HFFc6 (cell line): ENCODE measurements at places on chromosomes 11 and 22. TPM values are rescaled to one million over a fixed set of nuclear protein-coding genes. Genes with fewer than 3 reads are reported as not detected.

DNA sequence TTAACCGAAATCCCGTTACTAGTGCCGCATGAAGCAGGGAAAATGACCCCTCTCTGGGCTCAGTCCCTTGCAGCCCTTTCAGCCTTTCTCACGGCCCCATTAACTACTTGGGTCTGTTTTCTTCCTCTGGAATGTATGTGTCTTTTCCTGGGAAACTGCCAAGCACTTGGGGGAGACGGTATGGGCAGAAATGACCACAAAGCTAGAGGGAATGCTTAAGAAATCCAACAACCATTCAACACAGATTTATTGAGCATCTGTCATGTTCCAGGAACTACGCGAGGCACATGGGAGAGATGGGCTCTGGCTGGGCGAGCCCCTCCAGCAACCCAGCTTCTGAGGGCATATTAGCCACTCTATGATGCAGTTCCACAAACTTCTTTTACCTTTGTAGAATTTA lies 462.6 kb downstream of the BUD13 start:
- no peak for DNase-seq
- H3K27ac ChIP-seq: no peak overlapping the region
- H3K36me3 ChIP-seq: peaks cover 9% of the 10 kb centered on the region
- no peaks in the 10 kb centered on the region for H3K4me1 ChIP-seq

DNA sequence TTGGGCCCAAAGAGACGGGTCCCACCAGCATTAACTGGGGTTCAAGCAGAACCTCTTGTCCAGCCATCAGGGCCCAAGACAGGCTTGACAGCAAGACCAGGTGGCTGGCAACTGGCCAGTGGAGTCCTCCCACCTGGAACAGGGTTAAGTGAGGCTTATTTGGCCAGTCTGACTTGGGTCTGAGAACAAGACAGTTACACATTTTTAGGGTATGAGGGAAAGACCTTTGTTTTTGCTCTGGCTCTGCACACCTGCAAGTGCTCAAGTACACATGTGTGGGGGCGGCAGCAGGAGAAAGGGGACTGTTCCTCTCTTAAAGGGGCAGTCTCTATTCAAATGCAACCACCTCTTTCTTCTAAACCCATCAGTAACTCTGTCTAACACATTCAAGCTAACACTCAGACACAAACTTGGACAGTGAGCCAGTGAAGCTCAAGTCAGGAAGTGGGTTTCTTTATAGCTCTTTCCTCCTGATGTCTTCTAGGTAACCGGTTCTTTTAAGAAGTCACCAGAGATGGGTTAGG lies 116.2 kb downstream of the ETS1 start:
- no peak overlapping the region for H3K4me3 ChIP-seq
- H3K4me1 ChIP-seq: peaks cover 99% of the 10 kb centered on the region
- no peak for DNase-seq
- H3K27me3 ChIP-seq: peaks cover 4% of the 10 kb centered on the region; the same call in 1 of the 2 replicates
- peaks cover 58% of the 10 kb centered on the region for H3K36me3 ChIP-seq

DNA sequence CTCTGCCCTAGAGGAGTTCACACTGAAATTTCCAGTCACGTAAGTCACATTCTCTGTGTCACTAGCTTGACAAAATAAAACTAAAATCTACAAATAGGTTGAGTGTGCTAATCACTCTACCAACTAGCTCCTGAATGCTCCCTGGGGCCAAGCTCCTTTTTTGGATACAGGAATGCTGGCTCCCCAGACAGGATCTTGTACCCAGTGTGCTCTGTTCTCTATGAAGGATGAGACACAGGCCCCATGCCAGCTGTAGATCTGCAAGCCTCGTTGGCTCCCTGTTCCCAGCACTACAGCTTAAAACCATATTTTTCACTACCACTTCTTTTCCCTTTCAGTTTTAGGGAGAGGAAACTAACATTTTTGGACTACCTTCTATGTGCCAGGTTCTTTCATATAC lies 3.7 kb upstream of the IPO7 start:
- peaks cover 16% of the 10 kb centered on the region for H3K36me3 ChIP-seq
- H3K4me3 ChIP-seq: no peak overlapping the region
- H3K4me1 ChIP-seq: peaks cover 36% of the 10 kb centered on the region
- DNase-seq: no peak
- peak overlapping the region; percentile 15; the same call in 1 of the 2 replicates for H3K27ac ChIP-seq

GRCh38 chr22:40329466-40329865 lies 16.8 kb upstream of the ADSL start:
- no peak overlapping the region for H3K4me3 ChIP-seq
- peaks cover 28% of the 10 kb centered on the region for H3K4me1 ChIP-seq
- no peak for DNase-seq
- peaks cover 17% of the 10 kb centered on the region; the same call in 1 of the 2 replicates for H3K36me3 ChIP-seq
- no peak overlapping the region for H3K27ac ChIP-seq
- no peaks in the 10 kb centered on the region; the same call in 1 of the 2 replicates for H3K27me3 ChIP-seq

GRCh38 chr11:46846510-46846830 lies 390 bp upstream of the CKAP5 start:
- peaks cover 17% of the 10 kb centered on the region for H3K36me3 ChIP-seq
- H3K4me1 ChIP-seq: peaks cover 40% of the 10 kb centered on the region
- peak overlapping the region; percentile 94 for H3K27ac ChIP-seq
- no peak for DNase-seq
- H3K27me3 ChIP-seq: peaks cover 3% of the 10 kb centered on the region
- H3K4me3 ChIP-seq: peak overlapping the region; percentile 99

DNA sequence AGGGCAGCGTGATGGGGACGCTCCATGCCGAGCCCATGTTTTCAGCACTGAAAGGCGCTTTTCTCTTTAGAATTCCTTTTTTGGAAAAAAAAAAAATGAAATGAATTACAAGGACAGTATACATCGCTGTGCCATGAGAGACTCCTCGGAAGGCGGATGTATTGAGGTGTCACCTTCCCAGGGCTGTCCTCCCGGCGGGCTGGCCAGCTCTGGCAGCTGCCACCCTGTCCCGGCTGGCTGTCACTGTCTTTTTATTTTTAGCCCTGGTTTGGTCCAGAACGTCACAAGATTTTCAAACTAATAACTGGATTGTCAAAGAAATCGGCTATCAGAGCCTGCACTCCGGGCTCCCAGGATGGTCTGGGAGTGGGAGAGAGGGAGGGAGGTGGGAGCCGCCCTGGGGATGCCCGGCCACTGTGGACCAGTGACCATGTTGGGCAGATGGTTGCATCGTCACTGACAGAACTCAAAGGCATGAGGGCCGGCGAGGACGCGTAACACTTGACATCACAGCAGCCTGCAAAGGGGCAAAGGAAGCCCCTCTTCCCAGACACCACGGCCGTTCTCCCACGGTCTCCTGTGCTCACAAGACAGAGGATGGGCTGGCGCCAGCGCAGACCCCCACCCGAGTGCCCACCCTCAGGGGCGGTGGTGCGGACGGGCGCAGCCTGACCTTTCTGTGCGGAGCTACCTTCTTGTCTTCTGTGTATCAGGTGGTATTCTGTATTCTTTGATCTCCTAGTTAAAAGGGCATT lies 392.9 kb downstream of the TBC1D22A start:
- H3K36me3 ChIP-seq: peaks cover 6% of the 10 kb centered on the region
- no peak overlapping the region; the same call in 1 of the 2 replicates for H3K4me3 ChIP-seq
- H3K27ac ChIP-seq: peak overlapping the region; percentile 24; the same call in 1 of the 2 replicates

DNA sequence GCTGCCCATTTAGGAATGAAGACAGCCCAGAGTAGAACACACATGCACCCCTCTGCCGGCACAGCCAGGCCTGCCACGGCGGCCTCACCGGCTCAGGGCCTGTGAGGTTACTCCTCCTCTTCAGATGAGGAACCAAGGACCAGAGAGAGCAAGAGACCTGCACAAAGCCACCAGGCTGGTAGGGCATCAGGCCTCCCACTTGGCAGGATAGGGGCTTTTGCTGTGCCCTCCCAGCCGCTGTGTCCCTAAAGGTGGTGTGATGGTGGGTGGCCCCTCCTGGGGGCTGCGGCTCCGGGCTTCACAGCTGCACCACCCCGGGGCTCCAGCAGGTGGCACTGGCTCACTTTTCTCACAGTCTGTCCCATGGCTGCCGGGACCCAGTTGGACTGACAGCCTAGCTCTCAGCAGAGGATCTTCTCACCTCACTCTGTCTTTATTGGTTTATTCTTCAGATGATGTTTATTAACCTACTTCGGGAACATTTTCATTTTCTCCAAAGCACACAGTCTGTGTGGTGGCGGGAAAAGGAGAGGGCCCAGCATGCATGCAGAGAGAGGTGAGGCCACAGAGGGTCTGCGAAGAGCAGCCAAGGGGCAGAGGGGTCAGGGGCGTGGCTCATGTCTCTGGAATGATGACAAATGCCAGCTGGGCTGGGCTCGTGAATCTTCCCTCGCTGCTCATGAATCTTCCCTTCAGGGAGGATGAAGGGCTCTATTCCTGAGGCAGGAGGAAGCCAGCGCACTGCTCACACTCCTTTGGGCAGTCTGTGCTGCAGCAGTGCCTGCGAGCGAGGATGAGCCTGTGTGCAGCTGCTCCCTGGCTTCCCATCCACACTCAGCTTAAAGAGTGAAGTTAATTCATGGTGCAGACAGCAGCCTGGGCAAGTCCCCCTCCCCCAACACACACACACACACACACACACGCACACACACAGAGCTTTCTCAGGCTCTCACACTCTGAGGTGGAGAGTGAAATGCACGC lies 101.1 kb upstream of the PITPNB start:
- H3K27me3 ChIP-seq: peaks cover 6% of the 10 kb centered on the region
- H3K4me3 ChIP-seq: peak overlapping the region; percentile 77
- DNase-seq: peak; percentile 52
- peaks cover 18% of the 10 kb centered on the region for H3K4me1 ChIP-seq
- no peaks in the 10 kb centered on the region for H3K36me3 ChIP-seq
- no peak overlapping the region for H3K27ac ChIP-seq

DNA sequence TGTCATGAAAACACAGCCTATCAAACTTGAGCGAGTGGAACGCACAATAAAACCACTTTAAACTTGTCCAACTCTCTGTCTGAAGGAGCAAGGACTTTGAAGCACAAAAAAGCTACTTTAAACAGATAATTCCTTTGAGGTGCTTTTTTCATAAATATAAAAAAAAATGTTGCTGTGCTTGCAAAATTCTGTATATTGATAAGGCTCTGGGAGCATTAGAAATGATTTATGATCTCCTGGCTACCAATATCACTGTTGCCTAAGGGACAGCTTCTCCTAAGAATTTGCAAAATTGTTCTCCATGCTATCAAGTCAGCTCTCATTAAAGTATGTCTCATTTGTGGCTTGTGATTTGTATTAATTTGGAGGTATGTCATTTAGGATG lies 37.6 kb upstream of the LDLRAD3 start:
- H3K27me3 ChIP-seq: peaks cover 16% of the 10 kb centered on the region
- no peak for DNase-seq
- H3K27ac ChIP-seq: no peak overlapping the region

DNA sequence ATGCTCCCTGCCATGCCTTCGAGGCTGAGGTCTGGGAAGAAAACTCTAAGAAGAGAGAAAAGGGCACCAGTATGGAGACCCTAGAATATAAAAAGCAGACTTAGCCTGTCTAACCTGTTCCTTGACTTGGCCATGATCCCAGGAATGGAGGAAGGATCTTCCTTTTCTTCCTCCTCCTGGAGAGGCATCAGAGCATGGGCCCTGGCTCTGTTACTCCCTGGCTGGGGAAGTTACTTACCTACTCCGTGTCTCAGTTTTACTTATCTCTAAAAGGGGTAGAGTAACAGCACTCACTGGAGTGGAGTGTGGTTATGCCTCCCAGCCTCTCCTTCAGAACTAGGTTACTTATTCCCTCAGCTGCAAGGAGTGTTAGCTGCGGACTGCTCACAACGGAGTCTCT lies 55.2 kb upstream of the PHF21A start:
- DNase-seq: no peak
- no peaks in the 10 kb centered on the region for H3K36me3 ChIP-seq
- peaks cover 17% of the 10 kb centered on the region for H3K27me3 ChIP-seq
- H3K4me3 ChIP-seq: no peak overlapping the region
- no peaks in the 10 kb centered on the region for H3K4me1 ChIP-seq

DNA sequence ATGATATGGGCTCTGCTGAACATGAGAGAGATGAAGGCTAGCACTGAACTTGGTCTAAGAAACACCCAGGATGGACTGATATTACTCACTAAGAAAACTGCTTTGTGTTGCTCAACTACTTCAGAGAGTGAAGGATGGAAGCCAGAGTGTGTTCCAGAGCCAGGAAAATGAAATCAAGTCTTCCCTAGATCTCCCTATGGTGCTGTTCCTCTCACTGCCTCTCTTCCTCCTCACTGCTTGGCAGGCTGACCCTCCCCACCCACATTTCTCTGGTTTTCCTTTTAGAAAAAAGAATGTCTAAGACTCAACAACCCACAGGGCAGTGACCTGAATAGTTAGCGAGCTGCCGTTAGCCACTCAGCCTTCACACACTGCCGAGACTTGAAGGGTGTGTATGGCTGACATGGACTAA lies 65.6 kb downstream of the CCDC81 start:
- H3K4me1 ChIP-seq: peaks cover 33% of the 10 kb centered on the region
- peaks cover 12% of the 10 kb centered on the region for H3K36me3 ChIP-seq
- no peak overlapping the region for H3K27ac ChIP-seq
- no peak overlapping the region for H3K4me3 ChIP-seq
- no peak for DNase-seq
- no peaks in the 10 kb centered on the region; the same call in 1 of the 2 replicates for H3K27me3 ChIP-seq

DNA sequence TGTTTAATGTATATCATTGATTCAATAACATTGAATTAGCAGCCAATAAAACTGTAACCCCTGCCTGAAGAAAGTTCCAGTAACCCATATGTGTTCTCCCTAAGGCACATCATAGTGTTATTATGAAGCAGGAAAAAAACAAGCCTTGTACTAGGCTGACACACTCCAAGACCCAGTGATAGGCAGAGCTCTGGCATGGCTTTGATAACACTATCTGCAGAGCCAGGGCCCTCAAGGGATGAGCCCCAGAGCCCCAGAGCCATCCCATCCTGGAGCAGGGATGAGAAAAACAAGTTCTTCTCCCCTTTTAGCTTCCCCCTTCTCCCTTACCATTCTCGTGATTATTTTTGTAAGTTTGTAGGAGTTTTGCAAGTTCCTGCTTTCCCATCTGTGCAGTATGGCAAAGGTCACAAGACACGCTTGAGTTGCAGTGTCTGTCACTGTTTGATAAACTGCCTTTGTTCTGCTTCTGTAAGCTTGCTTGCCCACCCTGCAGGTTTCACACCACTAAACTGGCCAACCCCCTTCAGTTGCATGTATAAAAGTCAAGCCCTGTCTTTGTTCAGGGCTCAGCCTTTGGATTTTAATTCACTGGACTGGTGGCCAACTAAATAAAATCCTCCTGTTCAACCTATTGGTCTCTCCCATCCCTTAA lies 22.3 kb upstream of the GUCY1A2 start:
- no peak overlapping the region for H3K27ac ChIP-seq
- no peak for DNase-seq
- peaks cover 7% of the 10 kb centered on the region for H3K27me3 ChIP-seq

- peaks cover 36% of the 10 kb centered on the region for H3K4me1 ChIP-seq
- DNase-seq: no peak
- H3K27ac ChIP-seq: no peak overlapping the region
- peaks cover 45% of the 10 kb centered on the region for H3K36me3 ChIP-seq
Observed at GRCh38 chr11:88307749-88308425, 29.6 kb downstream of the CTSC start.

- H3K36me3 ChIP-seq: peaks cover 40% of the 10 kb centered on the region
- H3K4me3 ChIP-seq: no peak overlapping the region
- DNase-seq: no peak
- H3K27ac ChIP-seq: no peak overlapping the region; the same call in 1 of the 2 replicates
- H3K4me1 ChIP-seq: peaks cover 29% of the 10 kb centered on the region
- peaks cover 3% of the 10 kb centered on the region for H3K27me3 ChIP-seq
Observed at GRCh38 chr11:65551572-65552387, 6.4 kb downstream of the LTBP3 start.

GRCh38 chr11:74909812-74910211 lies 39.1 kb downstream of the XRRA1 start:
- H3K27me3 ChIP-seq: no peaks in the 10 kb centered on the region
- DNase-seq: no peak
- no peaks in the 10 kb centered on the region for H3K4me1 ChIP-seq
- H3K27ac ChIP-seq: no peak overlapping the region
- no peak overlapping the region for H3K4me3 ChIP-seq
- H3K36me3 ChIP-seq: peaks cover 8% of the 10 kb centered on the region

The SULT4A1 gene
- not detected in 3 replicates for total RNA-seq

The P2RY2 gene
- total RNA-seq: 0.20 TPM in 1 of 2 replicates, not detected in the other

The IL17REL gene
- total RNA-seq: not detected in 3 replicates

The PLEKHB1 gene
- total RNA-seq: 0.38 to 0.63 TPM (median 0.49 TPM) in 3 replicates

The OR8G5 gene
- total RNA-seq: not detected in 3 replicates

The PRDM10 gene
- total RNA-seq: 6.6 to 7.9 TPM (median 7.8 TPM) in 3 replicates
